H4 (cell line): ENCODE measurements at places on chromosomes 1 and 21.

GRCh38 chr1:93846206-93846991 lies 32.6 kb downstream of the DNTTIP2 start:
- peak; percentile 63 for DNase-seq

DNA sequence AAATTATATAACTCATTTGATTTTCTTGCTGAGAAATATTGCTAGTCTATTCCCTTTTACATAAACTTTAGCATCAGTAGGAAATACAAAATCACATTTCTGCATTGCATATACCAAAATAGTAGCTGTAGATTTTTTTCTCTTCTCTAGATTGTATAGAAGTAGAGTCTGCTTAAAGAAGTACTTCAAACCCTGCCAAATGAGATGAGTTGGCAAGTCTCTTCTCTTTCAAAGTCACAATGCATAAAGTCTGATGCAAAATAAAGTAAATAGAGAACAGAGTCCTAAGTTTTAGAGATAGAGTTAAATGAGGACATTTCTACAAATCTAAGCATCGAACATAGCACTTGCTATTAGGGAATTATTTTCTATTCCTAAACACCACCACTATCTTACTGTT lies 6.4 kb downstream of the PLPPR4 start:
- DNase-seq, result no peak

- DNase-seq, result peak; percentile 80
These were observed 37.4 kb upstream of the ZBTB40 start for GRCh38 chr1:22414244-22414751.

DNA sequence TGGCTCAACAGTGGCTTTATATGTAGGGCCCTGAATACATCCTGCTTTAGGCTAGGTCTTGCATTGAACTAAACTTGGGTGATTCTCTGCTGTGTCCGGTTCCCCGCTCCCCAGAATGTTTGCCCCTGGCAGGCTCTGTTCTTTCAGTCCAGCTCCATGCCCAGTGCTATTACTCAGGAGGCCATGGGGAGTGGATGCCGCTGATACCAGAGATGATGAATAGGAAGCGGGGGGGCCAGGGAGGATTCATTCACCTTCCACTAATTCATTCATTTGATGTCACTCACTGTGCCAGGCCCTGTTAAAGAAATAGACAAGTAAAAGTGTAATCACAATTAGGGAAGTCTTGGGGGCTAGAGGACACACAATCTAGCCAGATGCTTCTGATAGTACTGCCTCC lies 83.8 kb downstream of the TMEM53 start:
- DNase-seq, result no peak

- no peak for DNase-seq
These were observed 1221.7 kb upstream of the ADGRL2 start for GRCh38 chr1:80579055-80579454.

DNA sequence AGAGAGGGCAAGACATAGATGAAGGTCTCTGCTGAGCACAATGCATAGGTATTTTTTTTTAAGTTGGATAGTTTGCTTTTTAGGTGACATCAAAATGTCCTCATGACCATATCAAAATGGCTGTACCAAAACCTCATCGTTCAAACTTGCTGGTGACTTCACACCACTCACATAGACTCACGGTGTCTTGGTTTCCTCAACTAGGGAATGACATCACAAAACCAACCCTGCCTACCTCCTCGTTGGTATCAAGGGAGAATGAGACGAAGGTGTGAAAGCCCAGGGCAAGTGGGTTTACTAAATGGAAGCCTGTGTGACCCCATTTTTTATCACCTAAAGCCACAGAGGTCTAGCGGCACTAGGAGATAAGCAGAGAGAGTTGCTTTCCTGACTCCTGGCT lies 1.6 kb downstream of the PIGR start:
- no peak for DNase-seq

- peak; percentile 61 for DNase-seq
These were observed 2.8 kb upstream of the CAPN9 start for GRCh38 chr1:230744382-230744781.

- no peak for DNase-seq
These were observed 649.6 kb upstream of the PTBP2 start for GRCh38 chr1:96072021-96072420.

- DNase-seq, result no peak
These were observed 193.0 kb downstream of the CACNA1E start for GRCh38 chr1:181676269-181676668.

- peak; percentile 93 for DNase-seq
These were observed 113.5 kb downstream of the OMA1 start for GRCh38 chr1:58432851-58433668.

GRCh38 chr1:196550731-196551130 lies 57.5 kb downstream of the KCNT2 start:
- DNase-seq, result no peak

DNA sequence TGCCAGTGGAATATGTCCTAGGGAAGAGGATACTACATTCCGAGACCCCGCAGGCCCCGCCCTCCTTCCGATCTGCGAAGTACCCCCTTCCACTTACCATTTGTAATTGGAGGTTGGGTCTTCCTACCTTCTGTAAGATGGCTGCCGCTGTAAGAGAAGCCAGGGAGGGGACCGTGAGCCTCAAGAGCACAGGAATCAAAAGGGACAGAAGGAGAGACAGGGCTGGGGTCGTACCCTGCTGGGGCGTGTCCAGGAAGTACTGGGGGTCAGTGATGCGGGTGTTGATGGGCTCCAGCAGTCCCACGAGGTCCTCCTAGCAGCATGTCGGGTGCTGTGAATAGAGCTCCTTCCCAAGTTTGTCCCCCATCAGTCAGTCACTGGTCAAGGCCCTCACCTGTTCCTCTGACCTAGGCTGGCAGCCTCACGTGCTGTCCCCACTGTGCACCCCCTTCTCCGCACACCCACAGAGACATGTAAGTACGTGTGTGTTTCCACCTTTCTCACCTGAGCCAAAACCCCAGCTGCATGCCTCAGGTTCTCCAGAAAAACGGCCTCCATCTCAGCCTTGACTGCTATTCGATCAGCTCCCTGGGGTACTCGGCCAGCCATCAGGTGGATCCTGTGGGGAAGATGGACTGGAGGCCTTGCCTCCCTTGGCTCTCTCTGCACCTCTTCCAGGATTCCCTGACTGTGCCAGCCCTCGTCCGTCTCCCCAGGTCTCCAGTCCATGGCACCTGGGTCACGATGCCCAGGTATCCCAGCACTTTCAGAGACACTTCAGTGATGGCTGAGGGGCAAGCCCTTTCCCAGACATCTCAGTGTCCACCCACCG lies 1.8 kb downstream of the HYI start:
- no peak for DNase-seq

DNA sequence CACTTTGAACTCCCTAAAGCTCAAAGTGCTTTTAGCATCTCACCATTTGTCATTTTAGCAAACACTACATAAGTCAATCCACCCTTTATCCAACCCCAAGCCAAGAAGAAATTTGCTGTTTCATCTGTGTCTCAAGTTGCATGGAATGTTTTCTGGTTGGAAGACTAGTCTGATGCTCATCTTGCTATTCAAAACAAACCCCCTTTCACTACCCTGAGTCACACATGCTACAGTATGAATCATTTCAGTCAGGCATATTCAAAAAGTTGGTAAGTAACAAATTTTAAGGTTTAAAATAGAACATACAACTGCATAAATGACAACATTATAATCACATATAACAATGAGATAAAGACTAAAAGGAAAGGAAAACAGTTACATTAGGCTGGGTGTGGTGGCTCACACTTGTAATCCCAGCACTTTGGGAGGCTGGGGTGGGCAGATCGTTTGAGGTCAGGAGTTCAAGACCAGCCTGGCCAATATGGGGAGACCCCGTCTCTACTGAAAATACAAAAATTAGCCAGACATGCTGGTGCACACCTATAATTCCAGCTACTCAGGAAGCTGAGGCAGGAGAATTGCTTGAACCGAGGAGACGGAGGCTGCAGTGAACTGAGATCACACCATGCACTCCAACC lies 38.7 kb downstream of the DSTYK start:
- DNase-seq, result peak; percentile 87

DNA sequence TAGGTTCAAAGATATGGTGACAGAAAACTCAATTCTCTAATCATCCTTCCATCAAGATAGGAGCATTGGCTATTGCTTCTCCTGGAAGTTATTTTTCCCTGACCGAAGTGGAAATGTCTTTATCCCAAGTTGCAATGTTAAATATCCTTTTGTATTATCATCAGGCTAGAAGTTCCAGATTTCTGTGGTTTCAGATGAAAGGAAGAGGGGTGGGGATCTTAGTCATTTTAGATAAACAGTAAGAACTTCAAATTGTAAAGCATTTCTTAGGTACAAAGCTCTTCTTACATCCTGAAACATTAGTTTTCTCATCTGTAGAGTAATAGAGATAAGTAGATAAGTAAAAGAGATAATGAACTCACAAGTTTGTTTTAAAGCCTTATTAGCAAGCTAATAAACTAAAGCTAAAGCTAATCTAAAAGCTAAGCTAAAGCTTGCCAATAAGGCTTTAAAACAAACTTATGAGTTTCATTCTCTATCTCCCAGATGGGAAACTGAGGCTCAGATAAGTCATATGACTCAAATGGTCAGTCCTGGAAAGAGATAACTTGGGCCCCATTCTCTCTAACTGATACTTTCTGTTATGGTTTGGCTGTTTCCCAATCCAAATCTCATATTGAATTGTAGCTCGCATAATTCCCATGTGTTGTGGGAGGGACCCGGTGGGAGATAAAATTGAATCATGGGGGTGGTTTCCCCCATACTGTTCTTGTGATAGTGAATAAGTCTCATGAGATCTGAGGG lies 99.2 kb upstream of the KCNK2 start:
- DNase-seq, result no peak

DNA sequence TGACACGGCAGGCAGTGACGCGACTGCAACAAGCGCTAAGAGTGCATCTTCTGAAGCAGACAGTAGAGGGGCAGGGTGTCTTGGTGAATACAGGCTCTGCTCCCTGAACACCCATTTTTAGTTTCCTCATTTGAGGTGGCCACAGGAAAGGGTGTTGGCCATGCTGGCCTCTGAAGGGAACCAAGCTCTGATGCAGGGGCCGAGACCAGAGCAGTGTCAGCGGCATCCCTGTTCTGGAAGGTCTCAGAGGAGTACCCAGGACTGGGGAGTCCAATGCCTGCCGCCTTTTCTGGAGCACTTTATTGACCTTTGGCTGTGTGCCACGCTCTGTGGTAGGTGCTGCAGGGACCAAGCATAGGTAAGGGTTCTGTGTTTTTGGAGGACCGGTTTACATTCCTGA lies 100.4 kb downstream of the KCNJ6 start:
- DNase-seq, result no peak

DNA sequence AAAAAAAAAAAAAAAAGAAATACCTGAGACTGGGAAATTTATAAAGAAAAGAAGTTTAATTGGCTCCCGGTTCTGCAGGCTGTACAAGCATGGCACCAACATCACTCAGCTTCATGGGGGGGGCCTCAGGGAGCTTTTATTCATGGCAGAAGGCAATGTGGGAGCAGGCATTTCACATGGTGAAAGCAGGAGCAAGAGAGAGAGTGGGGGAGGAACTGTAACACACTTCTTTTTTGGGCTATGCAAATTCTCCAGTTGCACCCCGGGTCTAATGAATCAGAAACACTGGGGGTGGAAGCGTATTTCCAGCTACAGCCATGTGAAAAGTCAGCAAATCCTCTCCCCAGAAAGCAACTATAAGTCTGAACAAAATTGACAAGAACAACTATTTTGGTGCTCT lies 11.8 kb upstream of the SOD1 start:
- DNase-seq, result no peak

DNA sequence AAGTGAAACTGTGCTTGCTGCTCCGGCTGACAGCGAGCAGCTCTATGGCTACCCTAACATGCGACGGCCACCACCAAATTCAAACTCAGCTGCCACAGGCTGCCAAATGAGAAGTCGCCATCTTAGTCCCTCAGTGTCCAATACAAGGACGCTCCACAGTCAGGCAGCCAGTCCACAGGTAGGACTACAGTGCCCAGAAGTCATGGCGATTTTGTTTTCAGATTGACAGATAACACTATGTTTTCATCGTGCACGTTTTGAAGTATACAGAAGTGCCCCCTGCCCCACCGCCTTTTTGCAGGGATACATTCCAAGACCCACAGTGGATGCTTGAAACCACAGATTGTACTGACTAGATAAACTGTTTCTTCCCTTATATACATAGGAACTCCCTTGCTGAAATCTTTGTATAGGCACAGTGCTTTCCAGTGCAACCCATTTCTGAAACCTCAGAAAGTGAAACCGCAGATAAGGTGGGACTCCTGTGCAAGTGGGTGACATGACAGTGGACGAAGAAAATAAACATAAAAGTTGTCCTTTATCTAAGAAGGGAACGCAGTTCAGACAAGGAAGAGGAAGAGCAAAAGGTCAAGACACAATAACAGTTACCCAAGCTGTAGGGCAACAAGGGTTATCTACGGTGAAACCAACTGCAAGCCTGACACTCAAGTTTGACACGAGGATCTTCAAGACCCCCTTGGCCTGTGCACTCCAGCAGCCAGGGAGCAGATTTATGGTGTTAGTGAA lies 52.2 kb downstream of the STX6 start:
- DNase-seq, result no peak

DNA sequence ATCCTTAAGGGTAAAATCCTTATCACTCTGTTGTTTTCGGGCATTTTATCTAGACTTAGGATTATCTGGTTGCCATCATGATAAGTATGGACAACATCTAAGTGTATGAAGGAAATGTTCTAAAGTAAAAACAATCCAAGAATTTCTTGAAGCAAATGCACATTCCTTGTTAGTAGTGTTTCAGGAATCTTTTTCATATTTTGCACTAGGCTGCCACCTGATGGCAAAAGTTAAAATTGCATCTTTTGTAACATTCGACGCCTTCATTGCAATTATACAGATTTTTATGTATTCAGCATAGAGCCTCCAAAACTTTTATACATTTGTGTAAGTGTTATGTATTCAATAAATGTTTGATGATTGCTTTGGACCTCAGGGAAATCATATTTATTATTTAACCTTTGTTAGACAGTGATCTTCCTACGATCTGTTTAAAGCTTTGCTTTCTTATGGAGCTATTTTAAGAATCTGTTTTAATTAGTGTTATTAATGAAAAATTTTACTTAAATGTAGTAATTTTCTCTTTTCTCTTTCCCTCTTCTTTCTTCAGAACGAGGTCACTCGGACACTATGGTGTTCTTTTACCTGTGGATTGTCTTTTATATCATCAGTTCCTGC lies 49.4 kb upstream of the KIAA1614 start:
- DNase-seq, result peak; percentile 30

DNA sequence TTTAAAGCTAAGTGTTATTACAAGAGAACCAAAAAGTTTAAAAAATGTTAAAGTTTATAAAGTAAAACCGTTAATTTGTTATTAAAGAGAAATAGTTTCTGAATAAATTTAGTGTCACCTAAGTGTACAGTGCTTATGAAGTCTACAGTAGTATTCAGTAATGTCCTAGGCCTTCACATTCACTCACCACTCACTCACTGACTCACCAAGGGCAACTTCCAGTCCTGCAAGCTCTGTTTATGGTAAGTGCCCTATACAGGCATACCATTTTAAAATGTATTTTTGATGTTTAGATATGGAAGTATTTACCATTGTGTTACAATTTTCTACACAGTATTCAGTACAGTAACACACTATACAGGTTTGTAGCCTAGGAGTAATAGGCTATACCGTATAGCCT lies 60.1 kb upstream of the GCLM start:
- no peak for DNase-seq

- no peak for DNase-seq
These were observed 11.7 kb downstream of the UBE2G2 start for GRCh38 chr21:44789880-44790279.

GRCh38 chr1:175319912-175320230 lies 127.3 kb upstream of the KIAA0040 start:
- no peak for DNase-seq

- no peak for DNase-seq
These were observed 3.0 kb downstream of the ZNF436 start for GRCh38 chr1:23366598-23366997.
